CD4-positive, alpha-beta T cell treated with Interferon gamma for 1 hour (primary cell): ENCODE measurements at places on chromosomes 6 and 20.
A peak's percentile ranks its signal among the peaks of the same experiment; 100 is the strongest.

- peak; percentile 6 for DNase-seq
Measured at GRCh38 chr6:106539936-106540335, 89.4 kb downstream of the RTN4IP1 start.

GRCh38 chr20:36097337-36098151, 57.0 kb upstream of the EPB41L1 start:
- no peak for DNase-seq

DNA sequence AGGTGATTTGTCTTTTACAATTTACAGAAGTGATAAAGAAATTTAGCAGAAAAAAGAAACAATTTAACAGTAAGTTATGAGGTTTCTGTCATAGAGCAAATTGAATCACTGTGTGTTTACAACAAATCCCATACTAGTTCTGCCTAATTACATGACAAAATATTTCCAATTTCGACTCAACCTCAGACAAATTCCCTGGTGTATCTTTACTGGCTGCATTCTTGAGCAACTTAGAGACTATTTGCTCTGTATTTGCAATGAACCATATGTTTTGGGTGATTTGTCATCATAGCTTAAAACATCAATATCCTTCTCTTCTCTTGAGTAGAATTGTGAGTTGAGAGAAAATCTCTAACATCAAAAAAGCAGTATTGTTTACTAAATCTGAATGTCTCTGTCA, 128.7 kb downstream of the SIM1 start:
- no peak for DNase-seq

DNA sequence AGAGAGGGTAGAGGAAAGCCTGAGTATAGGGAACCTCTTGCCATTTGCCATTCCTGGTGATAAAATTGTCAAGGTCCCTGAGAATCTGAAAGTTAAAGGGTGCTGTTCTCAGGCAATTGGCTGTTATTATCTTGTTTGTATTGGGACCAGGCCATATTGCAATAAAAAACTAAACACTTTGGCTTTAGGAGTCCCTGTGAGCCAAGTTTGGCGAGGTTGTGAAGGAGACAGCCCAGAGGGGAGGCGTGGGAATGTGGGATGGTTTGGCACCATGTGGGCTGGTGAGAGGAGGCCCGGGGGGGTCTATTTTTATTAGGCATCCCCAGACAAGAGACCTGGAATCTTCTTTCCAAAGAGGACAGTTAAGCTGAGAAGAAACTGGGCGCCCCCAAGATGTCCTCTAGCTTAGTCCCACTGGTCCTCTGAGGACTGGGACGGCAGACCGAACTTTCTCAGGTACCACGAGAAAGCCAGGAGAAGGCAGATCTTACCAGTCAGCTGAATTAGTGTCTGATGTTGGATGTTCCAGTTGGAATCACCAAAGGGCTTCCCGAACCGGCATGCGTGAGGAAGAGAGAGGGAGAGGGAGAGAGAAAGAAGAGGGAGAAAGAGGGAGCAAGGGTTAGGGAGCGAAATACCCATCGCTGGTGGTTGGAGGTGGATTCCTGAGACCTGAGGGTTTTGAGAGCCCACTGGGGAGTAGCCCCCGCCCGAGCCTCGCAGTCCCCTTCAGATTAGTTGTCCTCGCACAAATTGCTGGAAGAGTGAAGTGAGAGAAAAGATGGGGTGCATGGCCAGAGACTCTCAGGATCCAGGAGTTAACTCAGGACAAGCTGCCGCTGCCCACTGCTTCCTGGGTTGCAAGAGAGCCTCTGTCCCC, 24.4 kb downstream of the DYNLT1 start:
- DNase-seq: no peak
